Stimulated activated naive CD8-positive, alpha-beta T cell treated with anti-CD3 and anti-CD28 coated beads, Interleukin-15, Interleukin-2, amounts not matched to agents 100 U/mL and 50 U/mL, for 24 hours (primary cell): ENCODE measurements at places on chromosomes 2 and 18.

GRCh38 chr2:164714471-164714870 is 93.2 kb upstream of the GRB14 start:
- no peak for DNase-seq

GRCh38 chr2:216222650-216223352 is 113.7 kb downstream of the XRCC5 start:
- no peak for DNase-seq

DNA sequence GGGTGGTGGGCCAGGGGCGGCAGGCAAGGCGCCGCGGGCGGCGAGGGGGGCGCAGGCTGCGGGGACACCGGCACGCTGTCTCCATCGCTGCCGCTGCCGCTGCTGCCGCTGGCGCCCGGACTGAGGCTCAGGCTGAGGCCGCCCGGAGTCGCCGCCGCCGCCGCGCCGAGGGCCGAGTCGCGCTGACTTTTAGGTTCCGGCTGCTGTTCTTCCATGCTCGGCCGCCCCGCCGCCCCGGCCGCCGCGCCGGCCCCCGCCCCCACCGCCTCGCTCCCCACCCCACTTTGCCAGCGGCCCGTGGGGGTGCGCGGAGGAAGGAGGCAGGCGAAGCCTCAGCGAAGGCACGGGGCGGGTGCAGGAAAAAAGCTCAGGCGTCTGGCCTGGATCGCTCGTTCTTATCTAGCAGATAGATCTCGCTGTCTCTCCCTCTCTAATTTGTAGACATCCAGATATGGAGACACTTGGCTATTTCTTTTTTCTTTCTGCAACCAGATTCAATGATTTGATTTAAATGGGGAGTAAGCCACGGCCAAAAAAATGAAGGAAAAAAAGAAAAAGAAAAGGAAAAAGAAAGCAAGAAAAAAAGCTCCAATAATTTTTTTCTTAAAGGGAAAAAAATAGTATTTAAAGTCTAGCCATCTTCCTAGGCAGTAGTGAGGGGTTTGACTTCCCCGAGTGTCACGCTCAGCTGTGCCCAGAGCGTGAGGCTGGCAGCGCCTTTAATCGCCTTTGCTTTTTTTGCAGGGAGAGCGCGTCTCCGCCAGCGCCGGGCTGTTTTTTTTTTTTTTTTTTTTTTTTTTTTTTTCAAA is at the start of gene EN1:
TSS of gene EN1 (minus strand) at position 696 of the 809 bp plus-strand sequence. CDS start at position 215, 481 bp downstream.
- DNase-seq, result no peak

- peak; percentile 64 for DNase-seq
Measured at GRCh38 chr2:25165992-25166875, 2.1 kb downstream of the POMC start.

GRCh38 chr2:67522148-67522547 is 125.0 kb downstream of the ETAA1 start:
- DNase-seq, result no peak

DNA sequence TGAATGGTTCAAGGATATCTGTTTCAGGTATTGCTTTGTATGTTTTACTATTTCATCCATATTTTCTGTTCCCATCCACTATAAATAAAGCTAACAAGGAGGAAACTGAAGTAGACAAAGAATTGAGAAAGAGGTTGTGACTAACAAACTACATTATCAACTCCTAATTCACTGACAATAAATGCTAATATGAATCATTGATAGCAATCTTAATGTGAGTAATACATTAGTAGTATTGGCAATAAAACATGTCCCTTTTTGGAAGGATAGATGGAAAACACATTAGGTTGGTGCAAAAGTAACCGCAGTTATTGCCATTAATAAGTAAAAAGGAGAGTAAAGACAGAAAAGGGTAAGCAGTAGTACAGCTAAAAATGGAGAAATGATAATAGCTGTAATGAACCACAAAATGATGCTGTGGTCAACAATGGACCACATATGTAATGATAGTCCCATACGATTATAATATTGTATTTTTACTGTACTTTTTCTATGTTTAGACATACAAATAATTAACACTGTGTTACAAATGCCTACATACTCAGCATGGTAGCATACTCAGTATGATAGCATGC is 104.7 kb downstream of the THADA start:
- no peak for DNase-seq

DNA sequence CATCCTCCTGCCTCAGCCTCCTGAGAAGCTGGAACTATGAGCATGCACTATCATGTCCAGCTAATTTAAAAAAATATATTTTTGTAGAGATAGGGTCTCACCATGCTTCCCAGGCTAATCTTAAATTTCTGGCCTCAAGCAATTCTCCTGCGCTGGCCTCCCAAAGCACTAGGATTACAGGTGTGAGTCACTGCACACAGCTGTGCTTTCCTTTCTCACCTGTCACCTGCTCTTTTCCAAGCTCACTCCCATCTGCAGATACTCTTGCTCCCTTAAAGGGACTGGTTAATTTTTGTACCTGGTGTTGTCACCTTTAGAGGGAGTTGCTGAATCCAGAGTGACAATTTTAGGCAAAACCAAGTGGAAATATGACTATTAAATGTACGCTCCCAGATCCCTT is 178.2 kb downstream of the LOXHD1 start:
- no peak for DNase-seq

DNA sequence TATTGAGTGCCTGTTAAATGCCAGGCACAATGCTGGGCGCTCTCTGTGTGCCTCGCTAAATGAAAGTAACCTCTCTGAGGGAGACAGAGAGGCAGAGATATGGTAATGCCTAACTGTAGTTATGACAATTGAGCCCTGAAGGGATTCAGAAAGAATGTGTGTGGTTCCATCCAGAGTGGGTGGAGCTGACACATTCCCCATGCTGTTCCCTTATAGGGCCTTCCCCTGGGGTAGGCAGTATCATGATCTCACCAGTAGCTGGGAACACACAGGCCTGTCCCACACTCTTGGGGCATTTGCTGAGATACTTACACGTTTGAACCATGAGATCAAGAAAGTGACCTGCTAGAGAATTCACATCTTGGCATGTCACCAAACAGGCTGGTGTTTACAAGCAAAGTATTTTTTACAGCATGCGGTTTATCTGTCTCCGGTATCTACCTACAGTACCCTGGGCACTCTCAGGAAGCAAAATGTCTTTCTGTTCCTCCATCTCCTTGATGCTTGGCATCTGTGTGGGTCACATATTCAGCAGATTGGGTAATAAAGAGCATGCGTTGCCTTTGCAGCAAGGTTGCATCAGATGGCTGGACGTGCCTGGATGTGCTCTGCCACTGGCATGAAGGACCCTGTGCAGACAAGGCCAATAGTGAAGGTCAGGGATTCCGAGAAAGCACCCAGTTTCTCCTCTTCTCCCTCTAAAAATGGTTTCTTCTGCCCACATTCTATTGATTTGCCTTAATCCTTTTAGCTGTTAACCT is 9.4 kb downstream of the CTIF start:
- no peak for DNase-seq

- no peak for DNase-seq
Measured at GRCh38 chr2:75565472-75566462, 5.0 kb upstream of the EVA1A start.
